ENCODE measurements at places on chromosomes 4 and X.

DNA sequence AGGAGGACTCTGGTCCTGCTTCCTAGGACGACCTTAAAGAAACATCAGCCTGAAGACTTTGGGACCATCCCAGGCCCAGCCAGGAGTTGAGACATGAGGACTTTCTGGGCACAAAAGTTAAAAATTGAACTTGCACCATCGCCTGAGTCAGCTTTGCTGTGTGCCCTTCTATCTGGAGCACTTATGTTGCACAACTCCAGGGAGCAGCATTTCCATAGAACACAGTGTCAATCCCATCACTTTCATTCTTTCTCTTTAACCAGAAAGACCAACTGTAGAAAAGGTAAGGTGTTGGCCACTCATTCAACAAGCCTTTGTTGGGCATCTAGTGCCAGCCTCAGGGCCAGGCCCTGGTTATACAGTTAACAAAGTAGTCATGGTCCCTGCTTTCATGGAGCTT lies 8.6 kb upstream of the CLDN24 start:
- no peak for DNase-seq

GRCh38 chr4:57193209-57193810 lies 83.1 kb upstream of the IGFBP7 start:
- no peak for DNase-seq

DNA sequence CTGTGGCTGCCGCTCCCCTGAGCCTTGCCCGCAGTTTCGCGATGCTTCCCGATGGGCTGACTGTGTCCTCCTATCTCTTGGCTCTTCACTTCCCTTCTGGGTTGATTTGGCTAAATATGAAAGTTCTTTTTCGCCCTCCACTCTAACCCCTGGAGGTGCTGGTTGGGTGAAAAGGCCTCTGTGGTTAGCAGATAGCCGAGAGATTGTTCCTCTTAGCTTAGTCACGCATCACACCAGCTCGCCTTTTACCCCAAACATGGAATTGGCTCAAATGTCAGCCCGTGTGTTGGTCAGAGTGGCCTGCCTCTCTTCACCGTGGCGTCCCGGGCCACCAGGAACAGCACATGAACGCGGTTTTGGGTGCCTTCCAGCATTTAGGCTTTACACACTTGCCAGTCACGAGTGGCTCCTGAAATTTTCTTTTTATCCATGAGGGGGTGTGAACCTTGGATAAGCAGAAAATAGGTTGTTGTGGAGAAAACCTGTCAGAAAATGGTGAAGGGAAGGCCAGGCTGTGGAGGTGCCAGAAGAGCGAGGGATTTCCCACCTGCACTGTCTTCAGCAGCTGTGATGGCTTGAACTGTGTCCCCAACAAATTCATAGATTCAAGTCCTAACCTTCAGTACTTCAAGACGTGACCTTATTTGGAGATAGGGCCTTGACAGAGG lies 8.9 kb downstream of the CLCN4 start:
- DNase-seq = no peak

DNA sequence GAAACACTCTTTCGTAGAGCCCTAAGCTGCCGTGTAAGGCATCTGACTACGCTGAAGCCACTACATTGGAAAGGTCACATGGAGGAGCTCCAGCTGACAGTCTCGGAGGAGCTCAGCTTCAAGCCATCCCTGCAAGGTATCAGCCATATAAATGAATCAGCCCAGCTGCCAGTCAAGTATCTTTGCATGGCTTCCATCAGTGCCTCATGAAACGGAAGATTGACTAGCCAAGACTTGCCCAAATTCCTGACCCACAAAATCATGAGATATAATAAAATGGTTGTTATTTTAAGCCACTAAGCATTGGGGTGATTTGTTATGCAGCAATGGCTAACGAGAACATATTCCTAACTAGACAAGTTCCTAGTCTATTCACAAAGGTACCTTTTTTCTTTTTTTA lies 104.1 kb upstream of the SCOC start:
- DNase-seq = no peak

DNA sequence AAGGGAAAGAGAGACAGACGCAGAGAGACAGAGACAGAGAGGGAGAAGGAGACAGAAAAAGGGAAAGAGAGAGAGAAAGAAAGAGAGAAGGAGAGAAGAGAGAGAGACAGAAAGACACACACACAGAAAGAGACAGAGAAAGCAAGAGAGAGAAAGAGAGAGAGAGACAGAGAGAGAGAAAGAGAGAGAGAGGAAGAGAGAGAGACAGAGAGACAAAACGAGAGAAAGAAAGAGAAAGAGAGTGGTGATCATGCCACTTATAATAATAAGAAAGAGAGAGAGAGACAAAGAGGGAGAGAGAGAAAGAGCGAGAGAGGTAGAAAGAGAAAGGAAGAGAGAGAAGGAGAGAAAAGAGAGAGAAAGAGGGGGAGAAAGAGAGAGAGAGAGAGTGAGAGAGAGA lies 51.4 kb downstream of the SHOX start:
- DNase-seq = no peak

DNA sequence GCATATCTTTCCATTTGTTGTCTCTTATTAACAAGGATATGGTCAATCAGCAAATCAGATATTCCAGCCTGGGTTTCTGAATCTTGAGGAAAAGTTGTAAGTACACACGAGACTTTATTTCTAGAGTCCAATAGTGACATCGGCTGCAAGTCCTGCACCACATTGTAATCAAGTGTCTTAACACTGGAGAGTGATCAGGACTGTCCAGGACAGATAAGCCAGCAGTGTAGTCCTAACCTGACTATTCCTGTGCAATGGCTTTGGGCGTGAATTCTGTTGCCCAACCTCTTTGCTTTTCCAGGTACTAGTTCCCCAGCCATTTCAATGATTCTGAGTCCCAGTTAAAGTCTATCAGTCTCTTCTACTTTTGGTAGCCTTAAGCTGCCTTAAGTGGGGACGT lies 395.0 kb downstream of the PCDH10 start:
- DNase-seq = no peak

DNA sequence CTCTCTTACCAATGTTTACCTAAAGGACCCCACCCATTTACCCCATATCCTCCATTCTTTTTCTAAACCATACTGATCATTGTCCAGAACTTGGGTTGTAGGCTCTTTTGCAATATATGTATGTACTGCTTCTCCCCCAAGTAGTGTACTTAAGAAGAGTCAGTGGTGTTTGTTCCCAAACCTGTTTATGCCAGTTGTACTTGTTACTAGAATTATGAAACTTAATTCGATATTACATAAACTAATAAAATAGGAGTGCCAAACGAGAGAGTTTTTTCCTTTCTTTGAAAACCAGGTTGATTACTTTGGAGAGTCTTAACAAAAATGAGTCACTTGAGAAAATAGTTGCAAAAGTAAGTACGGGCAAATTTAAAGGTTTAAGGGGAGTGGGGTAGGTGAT lies 96.3 kb downstream of the GEMIN8 start:
- DNase-seq = no peak

DNA sequence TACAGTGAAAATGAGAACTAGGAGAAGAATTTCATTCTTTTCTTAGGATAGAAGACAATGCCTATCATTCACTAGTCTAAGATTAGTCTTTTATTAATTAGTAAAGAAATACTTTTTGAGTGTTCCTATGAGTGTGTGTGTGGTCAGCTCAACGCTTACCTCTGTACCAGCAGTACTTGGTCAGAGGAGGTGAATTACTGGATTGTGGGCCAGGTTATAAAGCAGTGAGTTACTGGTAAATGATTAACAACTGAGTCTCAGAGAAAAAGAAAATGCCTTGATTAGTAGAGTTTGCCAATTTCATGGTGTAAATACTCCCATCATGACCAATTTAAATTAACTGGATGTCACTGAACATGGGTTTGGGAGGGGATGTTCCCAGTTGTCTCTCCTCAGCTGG lies 444.6 kb downstream of the STIM2 start:
- no peak for DNase-seq

GRCh38 chrX:55546956-55547355 lies 57.3 kb upstream of the USP51 start:
- no peak for DNase-seq

- no peak for DNase-seq
These were observed 33.0 kb downstream of the AFF1 start for GRCh38 chr4:86967798-86968197.

DNA sequence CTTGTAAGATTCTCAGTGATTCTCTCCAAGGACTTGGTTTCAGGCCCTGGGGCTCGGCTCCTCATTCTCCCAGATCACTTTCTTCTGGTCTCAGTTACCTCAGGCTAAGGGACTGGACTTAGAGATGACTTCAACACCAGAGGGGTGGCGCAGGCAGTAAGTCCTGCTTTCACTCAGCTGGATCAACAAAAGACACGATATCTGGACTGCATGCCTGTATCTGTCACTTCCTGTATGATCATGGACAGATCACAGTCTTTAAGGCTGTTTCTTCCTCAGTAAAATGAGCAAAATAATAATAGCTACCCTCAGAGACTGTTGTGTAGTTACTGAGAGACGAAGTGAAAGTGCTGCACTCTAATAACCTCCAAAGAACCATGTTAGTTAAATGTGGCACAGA lies 19.5 kb upstream of the CXCR3 start:
- DNase-seq = no peak

DNA sequence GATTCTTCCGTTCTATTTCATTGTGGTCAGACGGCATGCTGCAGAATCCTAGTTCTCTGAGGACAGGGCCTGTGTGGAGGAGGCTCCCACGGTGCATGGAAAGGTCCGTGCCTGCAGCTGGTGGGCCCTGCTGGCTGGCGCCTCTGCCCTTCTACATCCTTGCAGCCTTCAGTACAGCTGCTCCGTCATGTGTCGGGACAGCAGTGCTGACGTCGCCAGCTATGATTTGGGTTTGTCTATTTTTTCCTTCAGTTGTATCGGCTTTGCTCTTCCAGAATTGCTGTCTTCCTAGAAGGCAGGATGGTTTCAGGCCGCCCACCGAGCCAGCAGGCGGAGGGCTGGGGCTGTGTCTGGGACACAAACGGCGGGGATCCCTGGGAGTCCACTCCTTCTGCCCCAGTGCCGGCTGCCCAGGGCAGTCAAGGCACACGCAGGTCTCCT lies 32.1 kb upstream of the CPLX1 start:
- DNase-seq = no peak

- peak; percentile 41 for DNase-seq
These were observed 999 bp upstream of the CTBP1 start for GRCh38 chr4:1249731-1250526.

- DNase-seq = no peak
These were observed 301.9 kb downstream of the TLL1 start for GRCh38 chr4:166174717-166175490.

DNA sequence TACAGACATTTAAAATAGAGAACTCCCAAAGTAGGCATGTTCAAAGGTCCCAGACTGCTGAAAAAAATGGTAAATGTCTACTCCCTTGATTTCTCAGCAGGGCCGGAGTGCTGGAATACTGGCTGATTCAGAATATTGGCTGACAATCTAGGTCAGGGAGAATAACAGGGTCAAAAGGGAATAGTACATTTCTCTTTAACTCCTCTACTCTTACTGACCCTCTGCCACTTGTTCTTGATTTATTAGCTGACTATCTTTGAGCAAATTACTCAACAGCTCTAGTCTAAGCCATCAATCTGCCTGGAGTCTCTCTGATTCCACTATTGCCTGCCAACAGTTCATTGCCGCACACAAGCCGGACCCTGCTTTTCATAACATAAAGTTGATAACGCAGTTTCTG lies 19.7 kb upstream of the NWD2 start:
- no peak for DNase-seq

GRCh38 chr4:151627491-151627890 lies 133.3 kb downstream of the GATB start:
- no peak for DNase-seq

DNA sequence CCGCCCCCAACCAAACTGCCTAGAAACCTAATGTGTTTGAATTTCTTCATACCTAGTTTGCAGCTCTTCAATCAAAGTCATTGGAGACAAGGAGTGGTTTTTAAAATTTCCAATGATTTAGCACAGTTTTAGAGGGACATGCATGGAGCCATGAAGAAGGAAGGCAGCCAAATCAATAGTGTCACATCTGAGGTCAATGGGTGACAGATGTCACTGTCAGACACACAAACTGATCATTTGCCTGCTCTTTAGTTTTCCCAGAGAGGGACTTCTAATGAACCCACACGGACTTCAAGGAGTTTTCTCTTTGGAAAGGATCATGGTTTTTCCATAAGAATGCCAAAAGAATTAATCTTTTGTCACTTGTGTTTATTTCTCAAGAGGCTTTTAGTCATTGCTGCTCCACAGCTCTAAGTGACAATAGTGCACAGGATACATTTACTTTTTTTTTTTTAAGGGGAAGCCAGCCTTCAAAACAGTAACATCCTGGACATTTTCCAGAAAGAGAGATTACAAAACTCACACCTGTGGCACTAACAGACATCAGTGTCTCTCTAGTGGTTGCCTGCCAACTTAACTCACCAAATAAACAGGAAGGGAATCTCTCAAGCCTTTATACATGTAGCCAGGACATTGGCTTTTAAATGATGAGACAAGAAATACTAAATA lies 251.1 kb upstream of the DIAPH2 start:
- DNase-seq = no peak

GRCh38 chrX:119201570-119201969 lies 34.5 kb upstream of the PGRMC1 start:
- DNase-seq = no peak

GRCh38 chr4:77188498-77189220 lies 31.7 kb downstream of the CCNG2 start:
- no peak for DNase-seq

DNA sequence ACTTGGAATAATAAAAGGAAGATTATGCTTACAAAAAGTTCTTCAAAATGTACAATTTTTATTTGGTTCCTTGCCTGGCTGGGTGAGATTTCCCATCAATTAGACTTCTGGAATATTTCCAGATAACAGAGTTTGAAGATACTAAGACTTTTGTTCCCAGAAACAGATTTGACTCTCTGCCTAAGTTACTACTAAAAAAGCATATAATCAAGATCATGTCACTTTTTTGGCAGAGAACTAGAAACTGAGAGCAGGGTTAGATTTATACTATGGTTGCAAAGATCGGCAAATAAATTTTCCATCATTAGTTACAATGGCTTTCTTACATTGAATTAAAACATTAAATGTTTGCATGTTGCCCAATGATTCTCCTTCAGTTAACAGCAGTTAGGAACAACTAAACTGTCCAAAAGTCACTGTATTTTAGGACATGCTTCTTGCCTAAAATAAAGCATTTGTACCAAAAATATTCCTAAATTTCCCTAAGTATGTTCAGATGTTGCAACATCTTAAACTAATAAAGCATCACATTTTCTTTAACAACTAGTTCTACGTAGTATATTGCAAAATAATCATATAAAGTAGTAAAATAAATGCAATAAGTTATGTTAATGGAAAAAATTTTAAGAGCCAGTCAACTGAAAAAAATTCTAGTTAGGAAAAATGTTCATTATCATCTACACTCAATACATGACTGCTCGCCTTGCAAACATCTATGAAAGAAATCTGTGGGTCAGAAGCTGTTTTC lies 73.0 kb downstream of the SEC24D start:
- no peak for DNase-seq

DNA sequence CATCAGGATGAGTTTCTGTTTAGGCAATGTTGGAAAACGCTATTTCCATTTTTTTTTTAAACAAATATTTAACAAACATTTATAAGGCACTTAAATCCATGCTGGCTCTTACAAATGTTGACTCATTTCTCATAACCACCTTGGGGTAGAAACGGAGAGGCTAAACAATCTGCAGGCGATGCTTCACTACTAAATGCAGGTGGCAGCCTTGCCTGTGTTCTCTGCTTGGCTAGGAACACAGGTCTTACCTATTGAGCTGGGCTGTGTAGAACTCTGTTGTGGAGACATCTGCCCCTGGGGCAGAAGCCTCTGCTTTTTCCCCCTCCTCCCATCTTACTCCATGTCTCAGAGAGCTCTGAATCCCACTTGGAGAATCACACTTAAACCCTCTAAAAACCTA lies 1.4 kb upstream of the CXCL1 start:
- DNase-seq = no peak
